ENCODE measurements at places on chromosomes 3 and 15.

DNA sequence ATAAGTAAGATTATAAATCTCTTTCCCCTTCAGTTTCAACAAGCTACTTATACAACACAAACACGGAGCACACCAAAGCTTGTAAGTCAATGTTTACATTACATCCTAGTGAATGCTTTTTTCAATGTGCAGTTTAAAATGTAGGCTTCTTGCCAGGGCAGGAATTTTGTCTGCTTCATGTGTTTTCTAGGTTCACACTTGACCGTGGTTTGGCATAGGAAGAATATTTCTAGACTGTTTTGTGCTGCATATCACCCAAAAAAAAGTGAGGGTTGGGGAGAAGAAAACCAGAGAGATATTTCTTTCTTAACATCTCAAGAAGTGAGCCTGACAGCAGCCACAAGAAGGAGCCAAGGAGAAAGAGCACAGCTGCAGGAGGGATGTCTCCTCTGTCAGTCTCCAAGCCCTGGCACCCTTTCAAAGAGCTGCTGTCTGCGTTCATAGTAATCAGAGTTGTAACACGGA is 255.8 kb downstream of the MEIS2 start:
- no peak for DNase-seq

DNA sequence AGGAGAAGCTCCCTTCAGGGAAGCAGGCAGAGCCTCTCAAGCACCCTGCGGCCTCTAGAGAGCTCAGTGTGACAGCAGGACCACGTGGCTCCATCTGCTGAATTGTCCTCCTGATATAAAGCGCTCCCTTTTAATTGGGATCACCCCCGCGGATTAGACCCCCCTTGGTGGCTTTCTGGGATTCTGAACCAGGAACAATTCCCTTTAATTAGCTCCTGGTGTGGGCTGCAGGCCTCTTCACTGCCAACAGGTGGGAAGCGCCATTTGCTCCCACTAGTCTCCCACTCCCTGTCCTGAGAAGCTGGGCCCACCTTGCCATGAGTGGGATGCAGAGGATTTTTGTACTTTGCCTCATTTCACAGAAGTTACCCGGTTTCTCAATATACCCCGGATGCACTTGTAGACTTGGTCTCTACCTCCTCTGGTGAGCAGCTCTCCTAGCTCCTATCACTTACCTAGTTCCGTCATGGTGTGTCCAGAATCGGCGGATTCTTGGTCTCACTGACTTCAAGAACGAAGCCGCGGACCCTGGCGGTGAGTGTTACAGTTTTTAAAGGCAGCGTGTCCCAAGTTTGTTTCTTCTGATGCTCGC is 592 bp downstream of the PGPEP1L start:
- DNase-seq = no peak

GRCh38 chr15:71071529-71071928 is 43.7 kb upstream of the THSD4 start:
- no peak for DNase-seq

DNA sequence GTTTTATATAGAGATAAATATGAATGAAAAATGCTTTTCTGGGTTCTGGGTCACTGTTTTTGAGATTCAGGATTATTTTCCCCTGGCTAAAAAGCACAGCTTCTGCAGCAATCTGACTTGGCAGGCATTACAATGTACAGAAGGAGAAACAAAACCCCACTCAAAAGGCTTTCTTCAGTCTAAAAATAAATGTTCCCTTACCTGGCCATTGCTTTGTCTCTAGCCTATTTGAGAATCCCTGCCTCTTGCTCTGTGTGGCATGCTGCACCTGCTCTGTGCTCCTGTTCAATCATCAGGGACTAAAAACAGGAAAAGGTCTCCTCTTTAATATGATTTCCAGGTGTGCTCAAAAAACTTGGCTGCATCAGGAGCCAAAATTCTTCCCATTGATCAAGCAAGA is 187.4 kb upstream of the STAC start:
- DNase-seq = no peak

DNA sequence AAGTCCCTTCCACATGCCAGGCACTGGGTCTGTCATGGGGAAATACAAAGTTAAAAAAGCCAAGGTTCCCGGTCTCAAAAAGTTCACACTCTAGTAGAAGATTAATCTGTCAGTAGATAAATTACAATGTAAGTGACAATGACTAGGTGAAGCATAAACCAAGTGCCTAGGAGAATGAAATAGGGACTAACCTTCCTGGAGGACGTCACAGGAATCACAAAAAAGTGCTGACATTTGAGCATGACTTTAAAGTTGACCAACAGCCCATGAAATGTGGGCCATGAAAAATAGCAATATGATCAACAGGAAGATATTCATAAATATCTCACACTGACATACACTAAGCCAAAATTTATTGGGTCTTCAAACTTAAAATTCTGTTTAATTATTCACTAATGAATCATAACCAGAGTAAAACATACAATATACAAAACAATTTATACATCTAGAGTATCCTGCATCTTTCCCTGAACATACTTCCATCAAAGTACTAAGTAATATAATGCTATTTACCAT is 20.0 kb downstream of the COPS2 start:
- no peak for DNase-seq

DNA sequence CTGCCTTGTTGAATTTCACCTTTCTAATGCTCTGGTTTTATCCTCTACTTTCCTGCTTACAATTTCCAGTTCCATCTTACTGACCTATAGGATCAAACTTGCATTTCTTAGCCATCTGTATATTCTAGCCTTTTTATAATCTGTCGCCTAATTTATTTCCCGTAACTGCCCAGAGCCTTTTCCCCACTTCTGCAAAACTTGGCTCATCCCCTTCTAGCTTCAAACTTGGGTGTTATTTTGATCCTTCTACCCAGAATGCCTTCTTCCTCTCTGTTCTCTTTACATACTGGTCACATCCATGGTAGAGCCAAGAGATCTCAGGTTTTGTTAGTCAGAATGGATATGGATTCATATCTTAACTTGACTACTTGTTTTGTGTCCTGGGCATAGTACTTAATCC is 2.6 kb downstream of the SACM1L start:
- no peak for DNase-seq

DNA sequence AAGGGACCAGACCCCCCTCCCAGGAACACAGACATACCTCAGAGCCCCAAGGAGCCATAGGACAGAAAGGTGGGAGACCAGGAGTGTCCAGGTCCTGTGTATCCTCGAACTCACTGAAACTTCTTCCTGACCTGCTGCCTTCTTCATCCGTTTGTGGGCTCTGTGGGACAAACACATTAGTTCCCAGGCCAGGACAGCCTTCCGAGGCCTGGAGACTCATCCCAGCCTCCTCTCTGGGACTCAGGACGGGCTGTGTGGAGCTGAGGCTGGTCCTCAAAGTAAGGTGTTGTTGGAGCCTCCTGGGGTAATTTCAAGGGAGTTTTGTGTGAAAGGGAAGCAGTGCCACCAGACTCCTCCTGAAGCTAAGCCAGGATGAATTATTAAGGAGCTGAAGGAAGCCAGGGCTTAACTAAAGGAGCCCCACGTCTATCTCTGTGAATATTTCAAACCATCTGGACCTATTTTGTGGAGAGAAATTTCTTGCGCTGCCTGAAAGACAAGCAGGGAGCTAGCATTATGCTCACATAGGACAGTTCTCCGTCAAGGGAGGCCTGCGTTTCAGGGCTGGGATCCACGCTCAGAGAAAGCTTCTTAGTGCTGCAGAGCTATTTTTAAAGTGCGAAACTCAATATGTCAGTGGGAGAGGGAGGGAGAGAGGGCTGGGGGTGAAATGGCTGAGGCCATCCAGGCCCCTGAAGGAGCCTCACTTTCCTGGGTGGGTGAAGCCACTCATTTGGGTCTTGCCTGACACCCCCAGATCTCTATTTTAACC is 29.8 kb upstream of the PLA2G4E start:
- DNase-seq = no peak

DNA sequence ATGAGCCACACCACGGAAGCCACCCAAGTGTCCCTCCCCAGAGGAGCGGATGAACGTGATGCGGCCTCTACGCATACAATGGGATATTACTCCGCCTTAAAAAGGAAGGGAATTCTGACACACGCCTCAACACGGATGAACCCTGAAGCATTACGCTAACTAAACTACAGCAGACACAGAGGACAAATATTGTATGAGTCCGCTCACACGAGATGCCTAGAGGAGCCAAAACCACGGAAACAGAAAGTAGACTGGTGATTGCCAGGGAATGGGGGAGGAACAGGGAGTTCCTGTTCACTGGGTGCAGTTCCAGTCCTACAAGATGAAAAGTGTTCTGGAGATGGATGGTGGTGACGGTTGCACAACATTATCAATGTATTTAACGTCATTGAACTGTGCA is 32.7 kb downstream of the SRGAP3 start:
- no peak for DNase-seq

GRCh38 chr15:74837482-74838136 is 5.3 kb downstream of the ULK3 start:
- no peak for DNase-seq

DNA sequence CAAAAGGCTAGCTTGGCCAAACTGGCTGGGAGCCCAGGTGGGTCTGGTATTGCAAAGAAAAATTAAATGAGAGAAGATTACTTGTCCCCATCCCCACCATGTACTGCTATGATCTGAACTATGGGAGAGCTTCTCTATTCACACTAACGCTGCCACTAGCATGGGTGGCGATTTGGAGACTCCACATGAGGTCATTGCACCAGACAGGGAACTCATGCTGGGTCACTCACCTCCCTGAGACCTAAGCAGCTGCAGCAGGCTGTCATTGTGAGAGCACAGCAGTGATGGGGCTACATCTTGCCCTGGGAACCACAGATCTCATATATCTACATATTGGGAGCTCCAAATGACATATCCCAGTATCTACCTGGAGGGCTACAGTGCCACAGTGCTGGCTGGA is 36.3 kb upstream of the NECTIN3 start:
- no peak for DNase-seq

GRCh38 chr3:62153231-62153630 is 220.1 kb downstream of the FEZF2 start:
- no peak for DNase-seq

DNA sequence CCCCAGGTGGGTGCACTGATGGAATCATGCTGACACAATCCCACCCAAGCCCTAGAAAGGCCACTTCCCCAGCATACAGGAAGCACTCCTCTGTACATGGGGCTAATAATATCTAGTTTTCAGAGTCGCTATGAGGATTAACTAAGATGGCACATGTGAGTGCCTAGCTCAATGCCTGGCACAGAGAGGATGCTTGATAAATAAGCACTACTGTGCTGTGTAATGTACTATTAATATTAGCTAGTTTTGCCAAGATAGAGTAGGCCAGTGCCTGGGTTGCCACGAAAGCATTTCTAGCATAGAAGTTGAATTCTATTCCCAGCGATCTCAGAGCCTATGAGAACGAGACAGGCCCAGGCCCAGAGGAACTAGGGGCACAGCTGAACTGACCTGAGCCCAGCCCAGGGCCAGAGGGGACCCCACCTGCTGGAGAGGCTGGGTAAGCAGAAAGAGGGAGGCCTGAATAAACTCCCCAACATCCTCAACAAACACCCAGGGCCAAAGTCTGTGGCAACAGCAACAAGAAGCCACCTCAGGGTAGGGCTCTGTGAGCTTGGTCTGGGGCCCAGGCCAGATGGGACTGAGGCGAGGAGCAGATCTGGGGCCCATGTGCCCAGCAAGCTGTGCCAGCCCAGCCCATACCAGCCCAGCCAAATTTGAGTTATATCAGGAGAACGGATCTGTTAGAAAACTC is 7.6 kb upstream of the SEMA7A start:
- no peak for DNase-seq

GRCh38 chr15:68609629-68610028 is 30.8 kb downstream of the CORO2B start:
- no peak for DNase-seq

- no peak for DNase-seq
Observed at GRCh38 chr3:30356866-30357753, 249.3 kb upstream of the TGFBR2 start.

- DNase-seq = peak; percentile 73
Observed at GRCh38 chr15:55221090-55222011, 24.6 kb upstream of the RSL24D1 start.

GRCh38 chr15:73926219-73927002 is at the start of gene LOXL1:
Gene LOXL1 (plus strand): TSS chr15:73926462. CDS start chr15:73926784, 322 bp downstream.
- peak; percentile 58 for DNase-seq

DNA sequence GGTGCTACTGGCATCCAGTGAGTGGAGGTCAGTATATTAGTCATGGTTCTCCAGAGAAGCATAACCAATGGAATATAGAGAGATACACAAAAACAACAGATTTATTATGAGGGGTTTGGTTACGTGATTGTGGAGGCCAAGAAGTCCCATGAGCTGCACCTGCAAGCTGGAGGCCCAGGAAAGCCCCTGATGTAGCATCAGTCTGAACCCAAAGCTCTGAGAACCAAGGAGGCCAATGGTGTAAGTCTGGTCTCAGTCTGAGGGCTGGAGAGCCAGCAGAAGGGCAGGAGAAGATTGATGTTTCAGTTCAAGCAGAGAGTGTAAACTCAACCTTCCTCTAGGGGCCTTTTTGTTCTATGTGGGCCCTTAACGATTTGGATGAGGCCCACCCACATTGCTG is 144.1 kb downstream of the KLF13 start:
- no peak for DNase-seq

- no peak for DNase-seq
Observed at GRCh38 chr15:83404121-83404520, 43.0 kb upstream of the SH3GL3 start.

DNA sequence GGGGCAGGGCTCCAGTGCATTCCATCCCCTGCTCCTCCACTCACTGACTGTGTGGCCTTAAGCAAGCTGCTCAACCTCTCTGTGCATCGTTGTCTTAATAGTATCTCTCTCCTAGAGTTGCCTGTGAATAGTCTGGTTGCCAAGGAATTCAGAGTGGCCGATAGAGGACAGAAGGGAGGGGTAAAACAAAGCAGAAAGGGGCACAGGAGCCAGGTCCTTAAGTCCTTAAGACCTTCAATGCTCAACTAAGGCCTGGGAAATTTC is 13.7 kb upstream of the CYP11A1 start:
- DNase-seq = no peak

- DNase-seq = no peak
Observed at GRCh38 chr3:157300981-157301663, 135.5 kb upstream of the PTX3 start.

- no peak for DNase-seq
Observed at GRCh38 chr3:172181932-172182586, 142.7 kb downstream of the FNDC3B start.

DNA sequence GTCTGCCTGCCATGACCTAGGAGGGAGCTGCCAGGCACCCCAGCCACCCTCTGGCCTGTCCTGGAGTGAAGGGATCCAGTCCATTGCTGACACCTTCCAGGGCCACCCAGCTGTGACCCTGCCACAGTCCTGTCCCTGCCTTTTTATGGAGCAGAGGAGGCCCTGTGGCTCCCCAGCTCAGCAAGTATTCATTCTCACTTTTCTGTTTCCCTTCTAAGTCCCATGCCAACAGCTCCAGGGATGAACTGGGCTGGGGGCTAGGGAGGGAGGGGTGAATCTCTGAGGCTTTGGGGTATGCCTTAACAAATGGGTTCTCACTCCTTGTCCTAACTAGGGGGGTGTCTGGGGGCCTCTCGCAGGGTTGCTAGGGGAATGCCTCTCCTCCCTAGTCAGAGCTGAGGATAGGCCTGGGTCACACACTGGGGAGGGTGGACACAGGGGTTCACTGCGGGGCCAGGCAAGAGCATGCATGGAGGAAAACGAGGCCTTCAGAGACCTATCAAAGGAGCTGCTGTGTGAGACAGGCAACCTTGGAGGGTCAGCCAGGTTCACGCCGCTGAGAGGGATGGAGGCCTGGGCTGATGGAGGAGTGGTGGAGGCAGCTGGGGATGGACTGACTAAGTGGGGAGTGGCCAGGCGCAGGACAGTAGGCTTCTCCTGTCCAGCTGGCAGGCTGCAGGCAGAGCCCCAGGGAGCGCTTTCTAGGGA is 31.8 kb downstream of the EPHB3 start:
- no peak for DNase-seq

GRCh38 chr3:127716384-127716783 is 43.6 kb downstream of the ABTB1 start:
- no peak for DNase-seq

All from amniotic stem cell (primary cell).